ENCODE measurements at places on chromosomes 13 and 19.
A peak's percentile ranks its signal among the peaks of the same experiment; 100 is the strongest.

DNA sequence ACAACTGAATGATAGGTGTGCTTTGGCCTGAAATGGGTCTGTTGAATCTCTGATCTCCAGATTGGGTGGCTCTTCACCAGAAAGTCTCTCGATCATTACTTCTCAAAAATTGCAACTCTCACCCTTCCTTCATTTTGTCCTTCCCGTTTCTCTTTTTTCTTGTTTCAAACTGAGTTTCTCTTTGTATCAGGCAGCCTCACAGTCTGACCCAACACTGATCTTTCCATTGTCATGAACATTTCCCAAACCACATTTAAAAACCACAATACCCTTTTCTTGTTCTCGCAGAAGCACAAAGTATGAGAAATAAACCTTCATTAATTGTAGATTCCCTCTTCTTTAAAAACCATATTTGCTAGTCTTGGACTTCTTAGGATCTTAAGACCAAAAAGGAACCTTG lies 33.6 kb upstream of the HMGB1 start:
- no peak for DNase-seq

DNA sequence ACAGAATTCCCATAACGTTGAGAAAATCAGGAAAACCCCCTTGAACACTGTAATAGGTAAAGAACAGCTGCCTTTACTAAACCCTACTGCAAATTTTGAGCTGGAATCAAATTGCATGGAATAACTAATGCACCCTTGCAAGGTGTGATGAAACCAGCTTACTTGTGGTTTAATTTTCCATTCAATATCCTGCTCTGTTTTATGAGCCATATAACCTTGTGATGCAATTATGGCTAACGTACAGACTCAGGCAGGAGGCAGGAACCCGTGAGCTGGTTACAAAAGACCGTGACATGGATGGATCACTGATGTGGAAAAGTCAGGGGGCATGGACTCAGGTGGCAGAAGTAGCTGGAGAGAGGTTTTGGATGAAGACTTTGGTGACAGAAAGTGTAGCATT lies 438.6 kb downstream of the COG6 start:
- no peak for DNase-seq

DNA sequence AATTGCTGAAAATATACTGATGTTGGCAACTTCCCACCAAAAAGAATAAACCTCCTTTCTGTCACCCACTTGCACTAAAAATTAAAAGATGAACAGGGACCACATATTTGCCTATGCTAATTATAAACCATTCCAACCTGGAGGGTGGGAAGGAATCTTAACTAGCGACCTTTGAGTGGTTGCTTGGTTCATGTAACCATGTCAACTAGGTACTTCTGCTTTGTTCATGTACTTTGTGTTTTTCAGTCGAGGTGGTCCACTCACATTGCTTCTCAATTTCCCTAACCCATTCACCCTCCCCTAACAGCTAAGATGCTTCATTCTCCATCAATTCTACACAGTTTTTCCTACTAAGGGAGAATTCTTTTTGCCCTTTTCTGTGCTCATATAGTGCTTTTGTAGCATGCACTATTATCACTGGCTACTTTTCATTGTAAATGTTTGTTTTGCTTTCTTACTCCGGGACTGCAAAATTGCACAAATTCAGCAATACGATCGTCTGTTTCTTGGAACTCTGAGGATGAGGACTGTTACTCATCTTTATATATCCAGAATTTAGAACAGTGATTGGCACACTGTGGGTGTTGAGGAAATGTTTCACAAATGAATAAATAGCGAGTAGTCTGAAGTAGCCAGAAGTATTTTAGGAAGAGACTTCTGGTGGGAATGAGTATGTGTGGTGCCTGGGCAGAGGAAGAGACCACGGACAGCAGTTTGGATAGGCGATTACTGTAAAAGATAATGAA lies 187.5 kb downstream of the GPC6 start:
- DNase-seq = no peak

DNA sequence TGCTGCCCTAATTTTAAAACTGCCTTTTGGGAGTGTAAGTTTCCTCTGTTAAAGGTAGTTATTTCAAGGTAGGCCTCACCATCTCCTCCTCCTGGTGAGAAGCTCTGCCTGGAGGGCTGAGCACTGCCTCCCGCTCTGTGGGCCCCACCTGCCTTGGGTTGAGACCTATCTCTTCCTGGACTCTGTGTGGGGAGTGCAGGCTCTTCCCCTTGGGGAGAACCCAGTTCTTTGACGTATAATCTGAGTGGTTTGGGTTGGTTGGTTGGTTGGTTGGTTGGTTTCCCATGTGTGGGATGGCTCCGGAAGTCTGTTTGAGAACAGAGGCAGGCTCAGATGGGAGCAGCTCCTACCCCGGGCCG lies 39.1 kb downstream of the ACTN4 start:
- peak; percentile 13 for DNase-seq

DNA sequence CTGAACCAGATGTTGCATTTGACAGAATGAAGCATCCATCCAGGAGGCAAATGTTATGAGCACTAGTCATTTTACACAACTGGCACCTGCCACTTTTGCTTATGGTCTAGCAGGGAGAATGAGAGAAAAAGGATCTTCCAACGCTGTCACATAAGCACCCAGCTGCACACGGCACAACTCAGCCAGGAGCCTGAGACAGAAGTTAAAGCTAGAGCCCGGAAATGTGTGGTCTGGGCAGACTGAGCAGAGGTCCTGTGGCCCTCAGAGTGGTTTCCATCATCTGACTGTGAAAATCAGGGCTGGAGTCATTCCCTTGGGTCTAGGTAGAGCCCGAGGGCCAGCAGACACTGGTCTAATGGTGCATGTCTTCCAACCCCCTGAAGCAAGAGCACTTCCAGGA lies 78.4 kb upstream of the XPO4 start:
- DNase-seq = no peak

- DNase-seq = peak; percentile 43
Observed at GRCh38 chr13:42048684-42049453, 421 bp downstream of the DGKH start.

DNA sequence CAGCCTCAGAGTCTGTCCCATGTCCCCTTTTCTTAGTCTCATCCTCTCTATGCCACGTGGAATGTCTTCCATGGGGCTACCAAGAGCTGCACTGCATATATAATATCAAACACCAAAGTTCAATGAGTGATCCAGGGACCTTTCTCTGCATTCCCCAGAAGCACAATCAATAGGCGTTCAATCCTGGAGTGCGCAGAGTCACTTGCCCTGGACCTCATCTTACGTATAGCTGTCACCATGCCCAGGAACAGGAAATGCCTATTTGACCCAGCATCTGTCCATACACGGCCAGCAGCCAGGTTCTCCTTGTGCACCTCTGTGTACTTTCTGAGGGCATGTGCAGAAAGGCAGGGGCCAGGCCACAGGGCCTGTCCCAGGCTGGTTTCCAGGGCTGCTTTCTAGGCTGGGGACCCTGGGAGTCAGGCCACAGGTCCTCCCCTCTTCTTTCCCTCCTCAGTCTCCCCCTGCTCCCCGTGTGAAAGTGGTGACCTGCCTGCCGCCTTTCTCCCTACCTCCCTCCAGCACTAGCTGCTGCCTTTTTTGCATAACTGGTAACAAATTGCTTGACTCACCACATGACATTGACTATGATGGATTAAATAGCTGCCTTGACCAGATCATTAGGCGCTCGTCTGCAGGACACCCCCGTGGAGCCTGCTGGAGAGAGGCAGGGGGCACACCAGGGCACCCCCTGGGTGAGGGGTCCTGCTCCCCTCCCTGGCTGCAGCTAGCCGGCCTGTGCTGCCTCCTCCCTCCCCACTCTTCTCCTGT lies 222.0 kb downstream of the ZNF536 start:
- no peak for DNase-seq
